ENCODE measurements at places on chromosomes 6 and 20.
A peak's percentile ranks its signal among the peaks of the same experiment; 100 is the strongest.

DNA sequence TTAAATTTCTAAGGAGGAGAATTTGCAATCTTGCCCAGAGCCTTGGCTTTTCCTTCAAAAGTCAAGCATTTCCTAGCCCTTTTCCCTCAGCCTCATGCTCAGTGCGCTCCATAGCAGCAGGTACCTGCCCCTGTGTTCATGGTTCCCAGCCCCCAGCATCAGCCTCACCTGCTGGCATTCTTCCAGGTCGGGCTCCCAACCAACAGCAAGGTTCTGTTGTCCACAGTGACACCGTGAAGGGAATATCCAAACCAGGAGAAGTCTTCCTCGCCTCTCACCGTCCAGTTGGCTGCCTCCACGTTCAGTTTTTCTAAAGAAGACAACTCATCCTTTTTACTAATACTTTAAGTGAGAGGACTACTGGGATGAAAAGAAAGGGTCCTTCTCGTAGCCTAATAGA lies 42.7 kb downstream of the GPLD1 start:
- DNase-seq, result no peak

DNA sequence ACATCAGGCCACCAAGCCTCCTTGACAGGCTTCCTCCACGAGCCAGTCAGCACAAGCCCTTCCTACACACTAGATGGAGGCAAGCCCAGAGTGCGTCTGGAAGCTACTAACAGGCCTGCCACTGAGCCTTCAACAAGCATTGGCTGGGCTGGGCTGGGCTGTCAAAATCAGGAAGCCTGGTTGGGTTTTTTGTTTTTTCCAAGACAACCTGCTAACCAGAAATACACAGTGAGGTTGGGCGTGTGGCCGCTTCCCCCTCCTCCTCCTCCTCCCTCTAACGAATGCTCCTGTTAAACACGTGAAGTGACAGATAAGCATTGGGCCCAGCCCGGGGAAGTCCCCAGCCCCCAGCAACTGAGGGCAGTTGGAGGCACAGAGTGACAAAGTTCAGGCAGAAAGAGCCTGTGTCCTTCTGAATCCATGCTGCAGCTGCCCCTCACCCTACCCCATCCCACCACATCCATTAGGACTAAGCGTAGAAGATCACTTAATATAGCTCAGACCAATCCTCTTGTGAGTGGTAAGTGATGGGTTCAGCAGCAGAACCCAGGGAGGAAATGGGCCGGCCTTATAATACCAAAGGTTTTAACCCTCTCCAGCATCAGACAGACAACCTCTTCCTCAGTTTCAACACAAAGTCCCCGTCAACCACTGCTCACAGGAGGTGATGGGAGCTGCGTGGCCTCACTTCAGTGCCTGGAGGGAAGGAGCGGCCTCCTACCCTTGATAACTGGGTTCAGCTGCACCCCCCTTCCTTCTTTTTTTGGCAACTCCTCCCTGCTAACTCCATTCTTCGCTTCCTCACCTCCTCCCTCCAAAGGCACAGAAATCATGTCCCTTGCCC lies 1.1 kb downstream of the NFATC2 start:
- DNase-seq, result peak; percentile 76

DNA sequence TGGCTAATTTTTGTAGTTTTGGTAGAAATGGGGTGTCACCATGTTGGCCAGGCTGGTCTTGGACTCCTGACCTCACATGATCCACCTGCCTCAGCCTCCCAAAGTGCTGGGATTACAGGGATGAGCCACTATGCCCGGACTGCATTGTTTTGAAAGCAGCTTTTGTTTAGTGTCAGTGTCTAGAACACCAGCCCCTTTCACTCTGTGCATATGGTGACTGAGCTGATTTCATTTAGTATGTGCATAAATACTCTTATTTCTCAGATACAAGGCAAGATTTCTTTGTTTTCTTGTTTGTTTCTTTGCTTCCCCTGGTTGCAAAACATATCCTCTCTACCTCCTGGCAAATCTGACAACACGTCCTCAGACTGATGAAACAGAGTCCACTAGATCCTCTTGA lies 152.8 kb upstream of the CHD6 start:
- no peak for DNase-seq

DNA sequence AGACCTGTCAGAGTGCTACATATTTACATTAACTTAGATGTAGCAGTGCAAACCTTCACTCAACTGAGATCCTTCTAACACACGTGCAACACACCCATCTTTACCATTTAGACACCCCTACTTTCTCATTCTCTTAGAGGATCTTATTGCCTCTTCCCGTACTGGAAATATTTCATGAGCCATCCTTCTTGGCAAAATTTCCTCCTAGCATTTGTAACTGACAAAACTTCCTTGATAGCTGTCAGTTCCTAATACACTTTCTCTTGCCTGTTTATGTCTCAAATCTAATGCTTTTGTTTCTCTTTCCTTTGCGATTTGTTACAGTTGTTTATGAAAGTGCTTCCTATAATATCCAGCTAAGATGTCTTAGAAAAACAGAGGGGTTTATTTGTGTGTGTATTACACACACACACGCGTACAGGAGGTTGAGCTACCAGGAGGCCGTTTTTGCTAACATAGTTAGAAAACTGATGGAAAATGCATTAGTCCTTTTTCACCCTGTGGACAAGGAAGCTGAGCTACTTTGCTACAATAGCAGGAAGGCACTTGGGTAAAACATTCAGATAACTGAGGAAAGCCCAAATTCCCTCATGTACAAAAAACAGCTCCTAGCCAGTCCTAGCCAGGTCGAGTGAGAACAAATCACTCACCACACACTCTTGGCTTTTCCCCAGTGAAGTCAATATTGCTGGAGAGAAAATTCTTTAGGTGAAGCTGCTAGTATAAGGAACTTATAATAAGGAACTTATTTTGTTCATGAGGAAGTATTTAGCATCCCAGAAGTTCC lies 153.6 kb downstream of the NFATC2 start:
- no peak for DNase-seq

DNA sequence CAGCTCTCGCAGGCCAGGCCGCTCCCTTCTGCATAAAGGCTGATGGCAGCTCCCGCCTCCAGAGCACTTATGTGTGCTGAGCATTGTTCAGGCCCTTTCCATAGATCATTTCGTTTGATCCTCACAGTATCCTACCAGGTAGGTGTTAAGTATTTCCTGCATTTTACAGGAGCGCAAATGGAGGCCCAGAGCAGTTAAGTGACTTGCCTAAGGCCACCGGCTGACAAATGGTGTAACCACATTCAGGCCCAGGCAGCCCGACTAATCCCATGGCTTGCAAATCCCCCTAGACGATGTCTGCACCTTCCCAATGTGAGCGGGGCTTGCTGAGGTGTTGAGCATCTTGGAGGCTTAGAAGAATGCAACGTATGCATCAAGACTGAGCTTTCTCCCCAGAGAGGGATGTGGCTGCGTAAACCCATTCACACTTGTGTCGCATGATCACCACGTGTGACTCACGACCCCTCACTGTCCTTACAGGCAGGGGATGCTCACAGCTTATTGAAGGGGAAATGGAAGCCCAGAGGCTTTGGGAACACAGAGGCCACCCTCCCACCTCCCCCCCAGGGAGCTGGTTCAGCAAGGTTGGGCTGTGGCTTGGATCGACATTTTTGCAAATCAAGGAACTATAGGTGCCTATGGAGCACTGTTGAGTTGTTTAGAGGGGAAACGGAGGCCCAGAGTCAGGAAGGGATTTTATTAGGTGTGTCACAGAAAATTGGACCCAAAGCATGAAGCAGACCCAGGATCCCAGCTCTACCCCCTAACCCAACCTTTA lies 7.0 kb downstream of the BPIFB2 start:
- no peak for DNase-seq

DNA sequence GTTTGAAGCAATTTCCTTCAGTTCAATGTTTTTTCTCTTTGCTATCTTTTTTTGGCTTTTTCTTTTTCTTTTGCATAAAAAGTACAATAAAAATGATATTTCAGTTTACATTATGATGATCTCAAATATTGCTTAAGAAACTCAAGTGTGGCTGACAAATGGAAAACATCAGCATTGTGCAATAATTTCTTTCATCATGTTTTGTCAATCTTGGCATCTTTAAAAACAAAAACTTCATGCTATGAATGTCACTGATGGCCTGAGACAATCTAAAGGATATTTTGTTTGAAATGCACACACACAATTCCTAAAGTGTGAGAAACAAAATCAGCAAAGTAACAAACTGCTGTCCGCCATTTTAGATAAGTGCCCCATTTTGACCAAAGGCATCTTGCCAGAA lies 13.9 kb upstream of the MTCL3 start:
- no peak for DNase-seq

- DNase-seq, result no peak
Observed at GRCh38 chr6:89842228-89842627, 12.5 kb downstream of the CASP8AP2 start.

- no peak for DNase-seq
Observed at GRCh38 chr6:140040396-140040795, 665.9 kb upstream of the CITED2 start.

DNA sequence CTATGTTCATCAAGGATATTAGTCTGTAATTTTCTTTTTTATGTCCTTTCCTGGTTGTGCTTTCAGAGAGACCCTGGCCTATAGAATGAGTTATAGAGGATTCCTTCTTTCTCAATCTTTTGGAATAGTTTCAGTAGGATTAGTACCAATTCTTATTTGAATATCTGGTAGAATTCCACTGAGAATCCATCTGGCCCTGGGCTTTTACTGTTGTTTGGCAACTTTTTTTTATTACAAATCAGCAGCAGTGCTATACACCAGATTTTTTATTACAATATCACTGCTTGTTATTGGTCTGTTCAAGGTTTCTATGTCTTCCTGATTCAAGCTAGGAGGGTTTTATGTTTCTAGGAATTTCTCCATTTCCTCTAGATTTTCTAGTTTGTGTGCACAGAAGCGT lies 50.0 kb upstream of the NRSN1 start:
- no peak for DNase-seq

GRCh38 chr20:22428051-22428450 lies 156.3 kb downstream of the FOXA2 start:
- no peak for DNase-seq

DNA sequence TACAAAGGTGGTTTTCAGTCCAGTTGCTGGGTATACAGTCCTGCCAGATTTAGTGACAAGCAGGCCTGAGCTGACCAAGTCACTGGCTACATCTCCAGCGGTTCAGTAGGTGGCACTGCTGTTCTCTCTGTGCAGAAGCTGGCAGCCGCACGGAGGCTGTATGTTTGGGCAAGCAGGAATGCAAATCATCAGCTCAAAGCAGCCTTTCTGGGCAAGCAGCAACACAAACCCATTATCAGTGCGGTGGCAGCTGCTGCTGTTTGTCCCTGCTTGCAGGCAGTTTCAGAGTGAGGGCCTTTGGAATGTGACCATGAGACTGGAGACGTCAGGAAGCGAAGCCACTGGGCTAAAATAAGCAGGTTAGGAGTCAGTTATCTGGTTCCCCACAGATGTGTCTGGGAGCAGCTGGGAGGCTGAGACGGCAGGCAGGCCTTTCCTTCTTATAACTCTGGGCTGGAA lies 72.5 kb downstream of the TXLNB start:
- DNase-seq, result peak; percentile 55

DNA sequence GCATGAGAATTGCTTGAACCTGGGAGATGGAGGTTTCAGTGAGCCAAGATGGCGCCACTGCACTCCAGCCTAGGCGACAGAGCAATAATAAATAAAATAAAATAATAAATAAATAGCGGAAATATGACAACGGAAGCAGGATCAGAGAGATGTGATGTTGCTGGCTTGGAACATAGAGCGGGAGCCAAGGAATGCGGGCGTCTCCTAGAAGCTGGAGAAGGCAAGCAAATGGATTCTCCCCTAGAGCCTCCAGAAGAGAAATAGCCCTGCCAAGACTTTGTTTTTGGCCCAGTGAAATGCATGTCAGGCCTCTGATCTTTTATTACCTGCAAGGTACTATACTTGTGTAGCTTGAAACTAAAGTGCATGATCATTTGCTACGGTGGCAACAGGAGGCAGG lies 12.4 kb downstream of the KIAA1755 start:
- no peak for DNase-seq

- DNase-seq, result no peak
Observed at GRCh38 chr6:3862038-3862437, 12.9 kb downstream of the FAM50B start.

GRCh38 chr6:100695445-100695844 lies 185.7 kb downstream of the ASCC3 start:
- no peak for DNase-seq

GRCh38 chr6:115613488-115613887 lies 447.2 kb downstream of the FRK start:
- no peak for DNase-seq

- no peak for DNase-seq
Observed at GRCh38 chr6:117266257-117267053, 1.1 kb downstream of the VGLL2 start.

DNA sequence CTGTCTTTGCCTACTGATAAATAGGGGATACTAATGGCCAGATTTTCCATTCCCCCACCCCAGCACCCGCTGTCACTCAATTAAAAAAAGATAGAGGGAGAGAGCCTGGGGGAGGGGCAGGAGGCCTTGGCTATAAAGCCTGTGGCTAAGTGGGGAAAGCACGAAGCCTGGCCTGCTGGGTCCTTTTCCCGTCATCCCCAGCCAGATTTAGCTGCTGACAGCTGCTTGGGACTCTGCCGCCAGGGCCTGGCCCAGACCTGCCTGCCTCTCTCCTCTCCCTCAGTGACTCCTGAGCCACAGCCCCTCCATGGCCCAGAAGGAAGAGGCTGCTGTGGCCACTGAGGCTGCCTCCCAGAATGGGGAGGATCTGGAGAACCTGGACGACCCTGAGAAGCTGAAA lies at the start of gene APOBEC2:
TSS of gene APOBEC2 (plus strand) at position 162 of the 400 bp plus-strand sequence. CDS start at position 308, 146 bp downstream.
- no peak for DNase-seq

- no peak for DNase-seq
Observed at GRCh38 chr6:157867981-157868380, 44.9 kb downstream of the SNX9 start.

- DNase-seq, result no peak
Observed at GRCh38 chr6:35425284-35425683, 26.9 kb upstream of the FANCE start.

GRCh38 chr6:125183391-125183790 lies 29.8 kb downstream of the TPD52L1 start:
- DNase-seq, result no peak

GRCh38 chr6:85482905-85483700 lies 33.2 kb downstream of the NT5E start:
- DNase-seq, result peak; percentile 66

- DNase-seq, result no peak
Observed at GRCh38 chr6:1662534-1662933, 52.8 kb downstream of the FOXC1 start.

GRCh38 chr6:56753811-56754210 lies 111.1 kb upstream of the DST start:
- no peak for DNase-seq

GRCh38 chr20:44738813-44739477 lies 6.7 kb upstream of the KCNK15 start:
- no peak for DNase-seq

DNA sequence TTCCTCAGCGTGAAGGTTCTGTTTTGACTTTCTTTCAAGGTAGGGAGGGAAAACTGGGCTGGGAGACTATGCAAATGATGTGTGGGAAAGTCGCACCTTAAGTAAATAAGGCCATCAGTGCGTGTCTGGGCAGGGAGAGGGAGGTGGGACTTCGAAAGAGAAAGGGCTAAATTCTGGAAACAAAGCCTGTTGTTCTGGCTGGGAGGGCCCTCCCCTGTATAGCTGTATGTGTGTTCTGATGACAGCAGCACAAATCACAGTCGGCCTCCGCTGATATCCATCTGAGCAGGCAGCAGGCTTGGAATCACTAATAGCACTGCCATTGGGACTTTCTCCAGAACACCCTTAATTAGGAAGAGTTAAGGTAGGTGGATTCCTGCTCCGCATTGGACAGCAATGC lies 19.2 kb downstream of the JAG1 start:
- DNase-seq, result no peak

GRCh38 chr20:31684153-31685015 lies 38.3 kb downstream of the BCL2L1 start:
- no peak for DNase-seq

- DNase-seq, result no peak
Observed at GRCh38 chr20:64219202-64219601, 36.3 kb upstream of the PCMTD2 start.
